ENCODE measurements at places on chromosomes 12 and 14. TPM values are rescaled to one million over a fixed set of nuclear protein-coding genes. Genes with fewer than 3 reads are reported as not detected.

- no peak for DNase-seq
These were observed 974 bp upstream of the TNS2 start for GRCh38 chr12:53048780-53049401.

- no peak for DNase-seq
These were observed 231.3 kb upstream of the NOS1 start for GRCh38 chr12:117592588-117593305.

GRCh38 chr14:51398898-51399297 lies 158.9 kb downstream of the TMX1 start:
- no peak for DNase-seq

The KCNJ8 gene
- total RNA-seq: not detected

DNA sequence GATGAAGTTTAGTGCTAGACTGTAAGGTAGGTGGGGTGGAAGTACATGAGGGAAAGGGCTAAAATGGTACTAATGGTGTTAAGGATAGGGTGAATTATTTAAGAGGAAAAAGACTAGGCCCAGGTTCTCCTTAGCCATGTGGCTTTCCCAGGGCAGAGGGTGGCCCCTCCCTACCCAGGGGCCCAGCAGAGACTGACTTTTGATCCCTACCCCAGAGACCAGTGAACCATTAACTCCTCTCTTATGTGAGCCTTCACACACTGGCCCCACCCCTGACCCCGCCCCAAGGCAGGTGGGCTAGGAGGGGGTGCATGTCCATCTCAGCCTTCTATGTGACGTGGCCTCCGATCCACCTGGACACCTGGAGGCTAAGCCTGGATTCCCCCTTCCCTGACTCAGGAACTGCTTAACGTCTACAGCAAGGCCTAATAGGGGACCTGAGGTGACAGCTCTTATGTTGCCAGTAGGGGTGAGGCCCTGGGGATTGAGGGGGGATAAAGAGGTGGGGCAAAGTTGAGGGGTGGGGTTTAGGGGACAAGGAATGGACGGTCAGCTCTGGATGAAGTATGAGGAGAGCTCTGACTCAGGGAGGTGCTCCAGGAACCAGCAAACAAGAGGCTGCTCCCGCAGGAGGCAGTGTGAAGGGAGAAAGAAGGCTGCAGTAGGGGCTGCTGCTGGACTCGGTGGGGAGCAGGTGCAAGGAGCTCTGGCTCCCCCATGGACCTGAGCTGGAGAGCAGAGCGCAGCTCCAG lies 757 bp downstream of the SLC39A5 start:
- DNase-seq: no peak

GRCh38 chr12:14957551-14958168 lies 3.7 kb downstream of the ARHGDIB start:
- DNase-seq: no peak

DNA sequence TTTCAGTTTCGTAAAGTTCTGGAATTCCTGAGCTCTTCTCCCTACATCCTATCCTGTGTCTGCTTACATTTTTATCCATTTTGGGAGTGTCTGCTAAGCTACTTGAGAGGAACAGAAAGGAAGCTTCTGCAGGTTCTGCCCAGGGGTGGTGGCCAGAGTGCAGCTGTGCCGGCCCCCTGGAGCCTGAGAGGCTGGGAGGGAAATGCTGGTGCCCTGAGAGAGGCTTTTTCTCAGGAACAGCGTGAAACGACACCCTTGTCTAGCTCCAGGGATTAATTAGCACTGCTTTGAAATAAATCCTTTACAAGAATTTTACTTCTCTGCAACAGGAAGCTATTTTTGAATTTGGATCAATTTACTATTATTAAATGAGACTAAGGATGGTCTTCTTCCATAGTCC lies 165.4 kb downstream of the SLC15A5 start:
- no peak for DNase-seq

GRCh38 chr12:76518699-76519098 lies 40.9 kb downstream of the OSBPL8 start:
- no peak for DNase-seq

The NUBPL gene
- total RNA-seq: 6.4 TPM

GRCh38 chr12:69059465-69060457 lies 126.8 kb upstream of the CPM start:
- DNase-seq: no peak

GRCh38 chr12:57452937-57453509 lies 2.1 kb upstream of the INHBE start:
- peak; percentile 59 for DNase-seq

The ZDHHC17 gene
- total RNA-seq: 33.4 TPM

DNA sequence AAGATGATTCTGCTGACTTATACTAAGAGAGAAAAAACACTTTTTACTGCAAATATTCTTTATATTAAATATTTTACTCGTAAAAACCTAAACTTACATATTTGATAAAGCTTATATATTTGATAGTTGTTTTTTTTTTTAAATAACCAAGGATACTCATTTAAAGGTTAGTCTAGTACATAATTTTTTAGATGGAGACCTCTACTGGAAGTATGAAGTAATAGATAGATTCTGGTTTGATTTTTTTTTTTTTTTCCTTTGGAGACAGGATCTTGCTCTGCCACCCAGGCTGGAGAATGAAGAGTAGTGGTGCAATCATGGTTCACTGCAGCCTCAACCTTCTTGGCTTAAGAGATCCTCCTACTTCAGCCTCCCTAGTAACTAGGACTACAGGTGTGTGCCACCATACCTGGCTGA lies 16.4 kb downstream of the ARID2 start:
- DNase-seq: no peak

The PLEKHA5 gene
- 5.1 TPM for total RNA-seq

DNA sequence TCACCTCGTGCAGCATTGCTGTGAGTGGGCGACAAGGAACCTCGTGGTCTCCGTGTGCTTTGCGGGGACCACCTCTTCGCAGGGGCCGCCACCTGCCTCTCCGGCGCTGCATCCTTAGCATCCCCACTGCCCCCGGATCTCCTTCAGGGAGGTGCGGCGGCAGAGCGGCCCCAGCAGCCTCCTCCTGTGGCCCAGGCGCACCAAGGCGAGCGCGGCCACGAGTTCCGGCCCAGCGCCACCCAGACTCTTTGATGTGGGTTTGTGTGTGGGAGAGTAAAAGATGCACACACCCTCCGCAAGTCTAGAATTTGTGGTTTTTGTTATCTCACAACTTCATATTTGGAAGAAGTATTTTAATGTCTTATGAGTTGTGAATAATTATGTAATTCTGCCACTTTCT lies 118.8 kb upstream of the DIO3 start:
- peak; percentile 79 for DNase-seq

DNA sequence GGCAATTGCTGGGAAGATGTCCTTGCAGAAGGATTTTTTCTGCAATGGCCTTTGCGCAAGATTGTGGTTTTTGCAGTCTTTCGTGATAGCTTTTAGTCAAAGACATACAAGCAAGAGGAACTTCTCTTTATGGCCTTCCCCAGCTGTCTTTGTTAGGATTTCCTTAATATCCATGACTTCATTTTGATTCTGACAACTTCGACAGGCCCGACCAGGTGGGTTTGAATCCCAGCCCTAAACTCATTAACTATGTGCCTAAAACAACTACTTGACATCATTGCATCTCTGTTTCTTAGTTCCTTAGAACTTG lies 13.3 kb upstream of the VRK1 start:
- no peak for DNase-seq

DNA sequence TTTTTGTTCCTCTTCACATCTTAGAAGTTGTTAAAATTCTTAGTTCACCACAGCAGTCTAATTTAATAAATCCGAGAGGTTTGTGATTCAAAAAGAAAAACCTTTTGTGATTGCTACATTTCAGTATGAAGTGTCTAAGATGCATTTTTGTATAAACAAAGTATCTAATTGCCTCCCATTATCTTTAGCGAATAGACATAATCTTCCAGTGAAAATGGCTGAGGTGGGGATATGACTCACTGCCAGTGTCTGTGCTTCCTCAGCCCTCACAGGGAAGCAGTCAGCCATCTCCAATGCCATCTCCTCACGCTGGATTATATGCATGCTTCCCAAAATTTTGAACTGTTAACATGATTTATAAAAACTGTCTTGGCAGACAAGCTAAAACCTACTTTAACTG lies 7.6 kb downstream of the GCH1 start:
- DNase-seq: no peak

DNA sequence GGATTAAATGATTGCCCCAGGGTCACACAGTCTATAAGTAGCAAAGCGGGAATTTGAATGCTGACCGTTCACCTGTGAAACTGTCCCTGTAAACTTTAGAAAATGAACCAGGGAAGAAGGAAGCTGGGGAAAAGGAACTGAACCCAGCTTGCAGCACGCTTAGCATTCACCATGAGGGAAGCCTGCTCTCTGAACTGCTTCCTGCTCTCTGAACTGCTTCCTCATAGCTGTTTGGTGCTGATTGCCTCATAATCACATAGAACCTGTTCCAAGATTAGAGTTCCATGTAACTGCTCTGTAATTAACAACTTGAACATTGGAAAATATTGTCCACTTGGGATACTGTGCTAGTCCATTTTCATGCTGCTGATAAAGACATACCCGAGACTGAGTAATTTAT lies 1504.8 kb upstream of the TMEM132C start:
- no peak for DNase-seq

- DNase-seq: no peak
These were observed 1466.1 kb upstream of the SEL1L start for GRCh38 chr14:82999802-83000201.

The FGD4 gene
- 0.22 TPM for total RNA-seq

DNA sequence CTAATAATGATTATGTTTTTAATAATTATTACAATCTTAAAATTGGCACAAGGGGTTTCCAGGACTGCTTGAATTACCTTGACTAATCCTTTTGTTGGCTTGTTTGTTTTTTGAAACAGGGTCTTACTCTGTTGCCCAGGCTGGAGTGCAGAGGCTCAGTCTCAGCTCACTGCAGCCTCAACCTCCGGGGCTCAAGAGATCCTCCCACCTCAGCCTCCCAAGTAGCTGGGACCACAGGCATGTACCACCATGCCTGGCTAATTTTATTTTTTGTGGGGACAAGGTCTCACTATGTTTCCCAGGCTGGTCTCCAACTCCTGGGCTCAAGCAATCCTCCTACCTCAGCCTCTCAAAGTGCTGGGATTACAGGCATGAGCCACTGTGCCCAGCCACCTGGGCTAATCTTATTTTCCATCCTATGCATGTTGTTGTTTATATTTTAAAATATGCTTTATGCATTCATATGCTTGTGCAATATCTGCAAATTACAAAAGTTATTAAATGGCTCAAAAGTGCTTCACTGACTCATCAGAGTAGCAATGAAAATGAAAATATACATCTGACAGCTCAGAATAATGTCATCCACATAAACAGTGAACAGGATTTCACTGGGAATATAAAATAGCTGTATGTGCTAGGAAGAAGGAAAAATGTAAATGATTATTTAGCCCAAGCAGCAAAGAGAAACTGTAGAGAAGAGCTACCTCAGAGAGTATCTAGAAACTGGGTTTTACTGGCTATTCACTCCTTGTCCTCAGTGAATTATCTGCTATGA lies 24.8 kb upstream of the PLEKHG6 start:
- no peak for DNase-seq

- no peak for DNase-seq
These were observed 13.2 kb downstream of the PRKAB1 start for GRCh38 chr12:119681111-119681510.

GRCh38 chr14:89773644-89774316 lies 180.8 kb downstream of the EFCAB11 start:
- peak; percentile 62 for DNase-seq

- DNase-seq: no peak
These were observed 50.1 kb downstream of the PHLDA1 start for GRCh38 chr12:75981247-75982168.

- no peak for DNase-seq
These were observed 189.6 kb downstream of the FOXN3 start for GRCh38 chr14:89227496-89227836.

- no peak for DNase-seq
These were observed 3.4 kb upstream of the MIP start for GRCh38 chr12:56457817-56458216.

DNA sequence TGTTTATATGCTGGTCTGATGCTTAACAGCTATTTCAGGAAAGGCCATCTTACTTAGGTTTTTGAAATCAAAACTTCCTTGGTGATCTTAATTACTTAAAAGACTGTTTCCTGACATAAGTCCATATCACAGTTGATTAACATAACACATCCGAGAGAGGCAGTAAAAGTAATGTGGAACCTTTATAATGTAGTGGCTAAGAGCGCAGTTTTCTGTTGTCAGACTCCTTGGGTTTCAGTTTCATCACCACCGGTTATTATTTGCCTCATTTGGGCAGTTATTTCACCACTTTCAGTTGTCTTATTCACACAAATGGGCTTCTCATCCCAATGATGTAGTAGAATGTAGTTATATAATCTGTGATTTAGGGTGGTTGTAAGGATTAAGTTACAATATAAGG lies 30.9 kb downstream of the TBC1D15 start:
- DNase-seq: no peak

The FGF6 gene
- total RNA-seq: not detected

- DNase-seq: peak; percentile 23
These were observed 1.1 kb downstream of the SAV1 start for GRCh38 chr14:50666772-50667683.

DNA sequence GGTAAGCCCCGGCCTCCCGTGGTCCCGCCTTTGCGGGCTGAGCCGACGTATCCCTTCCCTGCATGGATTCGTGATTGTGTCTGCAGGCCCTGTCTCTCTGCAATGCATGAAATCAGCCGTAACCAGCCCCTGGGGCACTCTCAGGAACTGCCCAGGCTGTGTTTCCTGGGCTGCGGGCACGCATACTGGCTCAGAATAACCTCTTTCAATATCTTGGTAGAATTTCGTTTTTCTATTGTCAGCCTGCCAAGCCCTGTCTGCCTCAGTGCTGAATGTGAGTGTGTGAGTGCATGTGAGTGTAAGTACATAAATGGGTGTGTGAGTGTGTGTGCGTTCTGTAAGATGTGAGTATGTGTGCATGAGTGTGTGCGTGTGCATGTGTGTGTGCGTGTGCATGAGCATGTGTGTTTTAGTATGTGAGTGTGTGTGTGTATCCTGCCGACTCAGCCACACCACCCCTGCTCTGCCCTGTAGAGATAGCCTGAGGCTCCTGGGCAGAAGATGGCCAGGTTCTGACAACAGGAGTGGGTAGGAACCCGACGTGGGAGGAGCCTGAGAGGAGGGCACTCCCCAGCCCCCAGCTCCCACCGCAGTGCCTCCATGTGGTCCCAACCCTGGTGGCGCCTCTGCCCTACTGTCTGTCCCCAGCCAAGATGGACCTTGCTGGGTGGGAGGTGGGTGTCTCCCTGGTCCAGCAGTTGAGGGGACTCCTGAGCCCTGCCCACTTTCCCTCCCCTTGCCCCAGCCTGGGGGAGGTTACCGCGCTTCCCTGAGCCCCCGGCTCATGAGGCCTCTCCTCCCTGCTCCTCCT lies 268.8 kb downstream of the ADGRD1 start:
- peak; percentile 16 for DNase-seq

DNA sequence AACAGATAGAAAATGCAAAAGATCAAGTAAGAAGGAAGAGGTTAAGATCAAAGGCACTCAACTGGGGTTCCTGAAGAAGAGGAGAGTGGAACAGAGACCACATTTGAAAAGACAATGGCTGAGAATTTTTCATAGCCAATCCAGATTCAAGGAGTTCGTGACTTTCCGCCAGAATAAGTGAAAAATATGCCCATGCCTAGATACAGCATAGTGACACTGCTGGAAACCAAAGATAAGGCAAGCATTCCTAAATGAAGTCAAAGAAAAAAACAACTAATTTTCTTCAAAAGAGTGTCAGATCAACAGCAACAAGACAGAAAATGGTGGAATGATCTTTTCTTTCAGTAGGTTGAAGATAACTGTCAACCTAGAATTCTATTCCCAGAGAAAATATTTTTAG lies 47.5 kb downstream of the EGLN3 start:
- no peak for DNase-seq

GRCh38 chr12:122094735-122095631 lies 16.4 kb downstream of the MLXIP start:
- DNase-seq: no peak

- peak; percentile 18 for DNase-seq
These were observed 113.0 kb downstream of the SEC23A start for GRCh38 chr14:38989922-38990546.
